ENCODE measurements at places on chromosomes 1 and 21. TPM values are rescaled to one million over a fixed set of nuclear protein-coding genes. Genes with fewer than 3 reads are reported as not detected.

The PODN gene
- 35.1 TPM for total RNA-seq

The FAM229A gene
- total RNA-seq, result 0.77 TPM

The RYR2 gene
- not detected for total RNA-seq

The PADI1 gene
- total RNA-seq, result under 0.01 TPM

The SMCP gene
- total RNA-seq, result 0.11 TPM

The SPRR2D gene
- not detected for total RNA-seq

The WASF2 gene
- 20.6 TPM for total RNA-seq

The OR2T5 gene
- total RNA-seq, result not detected

The TRMT1L gene
- total RNA-seq, result 28.0 TPM

The LCE3D gene
- total RNA-seq, result not detected

The F13B gene
- not detected for total RNA-seq
